ENCODE measurements at places on chromosomes 2 and 18.

GRCh38 chr2:97993926-97994325 is 1.8 kb downstream of the TMEM131 start:
- no peak for DNase-seq

- no peak for DNase-seq
These were observed 50.7 kb downstream of the BCL2L11 start for GRCh38 chr2:111171337-111171930.

GRCh38 chr18:13555192-13555591 is 171.2 kb downstream of the FAM210A start:
- DNase-seq, result no peak

GRCh38 chr18:32975501-32975900 is 202.7 kb upstream of the KLHL14 start:
- no peak for DNase-seq

DNA sequence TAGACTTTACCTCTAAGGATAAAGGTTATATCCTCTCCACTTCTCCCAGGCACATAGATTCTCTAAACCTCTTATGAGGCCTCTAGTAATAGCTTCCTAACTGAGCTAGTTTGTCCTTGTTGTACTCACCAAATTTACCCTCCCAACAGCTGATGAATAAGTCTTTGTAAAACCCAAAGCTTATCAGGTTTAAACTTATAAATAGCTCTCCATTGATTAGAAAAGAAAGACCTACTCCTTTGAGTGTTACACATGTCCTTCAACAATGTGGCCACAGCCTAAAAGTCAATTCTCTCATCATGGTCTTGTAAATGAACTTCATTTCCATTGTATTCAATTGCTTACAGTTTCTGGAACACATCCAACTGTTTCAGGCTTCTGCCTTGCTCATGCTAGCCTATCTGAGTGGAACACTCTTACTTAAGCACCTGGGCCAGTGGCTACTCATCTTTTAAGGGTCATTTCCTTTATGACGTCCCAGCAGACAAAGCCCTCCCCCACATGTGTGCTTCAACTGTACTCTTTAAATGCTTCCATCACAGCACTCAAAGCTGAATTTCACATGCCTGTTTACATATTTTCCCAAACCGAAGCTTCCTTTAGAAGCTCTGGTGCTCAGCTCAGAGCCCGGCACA is 131.6 kb downstream of the CDH2 start:
- DNase-seq, result no peak

Measured in C1 segment of cervical spinal cord (tissue), 14 donors.